ENCODE measurements at places on chromosomes 11 and 22. TPM values are rescaled to one million over a fixed set of nuclear protein-coding genes. Genes with fewer than 3 reads are reported as not detected.

DNA sequence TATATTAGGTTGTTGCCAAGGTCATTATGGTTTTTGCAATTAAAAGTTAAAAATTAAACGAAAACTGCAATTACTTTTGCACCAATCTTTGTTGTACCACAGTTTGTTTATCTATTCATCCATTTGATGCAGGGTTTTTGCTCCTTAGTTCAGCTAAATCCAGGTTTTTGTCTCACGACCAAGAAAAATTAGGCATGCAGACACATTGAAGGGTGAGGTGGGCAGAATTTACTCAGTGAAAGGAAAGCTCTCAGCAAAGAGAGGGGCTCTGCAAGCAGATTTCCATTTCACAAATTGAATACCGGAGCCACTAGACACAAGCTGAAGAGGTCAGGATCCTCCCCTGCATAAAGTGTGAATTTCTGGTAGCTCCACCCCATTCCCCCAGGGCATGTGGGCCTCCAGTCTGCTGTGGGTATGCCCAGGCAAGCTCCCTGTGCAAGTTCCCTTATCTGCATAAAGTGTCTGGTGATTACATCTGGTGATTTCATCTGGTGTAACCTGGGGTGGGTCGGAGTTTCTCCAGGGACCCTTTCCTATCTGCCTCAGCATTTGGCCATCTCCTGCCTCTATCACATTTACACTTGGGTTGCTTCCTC, 33.3 kb downstream of the APOL6 start:
- DNase-seq, result no peak

GRCh38 chr22:42169055-42169469, 38.5 kb upstream of the CYP2D6 start:
- peak; percentile 85 for DNase-seq

The MRGPRE gene
- total RNA-seq, result 1.0 TPM

DNA sequence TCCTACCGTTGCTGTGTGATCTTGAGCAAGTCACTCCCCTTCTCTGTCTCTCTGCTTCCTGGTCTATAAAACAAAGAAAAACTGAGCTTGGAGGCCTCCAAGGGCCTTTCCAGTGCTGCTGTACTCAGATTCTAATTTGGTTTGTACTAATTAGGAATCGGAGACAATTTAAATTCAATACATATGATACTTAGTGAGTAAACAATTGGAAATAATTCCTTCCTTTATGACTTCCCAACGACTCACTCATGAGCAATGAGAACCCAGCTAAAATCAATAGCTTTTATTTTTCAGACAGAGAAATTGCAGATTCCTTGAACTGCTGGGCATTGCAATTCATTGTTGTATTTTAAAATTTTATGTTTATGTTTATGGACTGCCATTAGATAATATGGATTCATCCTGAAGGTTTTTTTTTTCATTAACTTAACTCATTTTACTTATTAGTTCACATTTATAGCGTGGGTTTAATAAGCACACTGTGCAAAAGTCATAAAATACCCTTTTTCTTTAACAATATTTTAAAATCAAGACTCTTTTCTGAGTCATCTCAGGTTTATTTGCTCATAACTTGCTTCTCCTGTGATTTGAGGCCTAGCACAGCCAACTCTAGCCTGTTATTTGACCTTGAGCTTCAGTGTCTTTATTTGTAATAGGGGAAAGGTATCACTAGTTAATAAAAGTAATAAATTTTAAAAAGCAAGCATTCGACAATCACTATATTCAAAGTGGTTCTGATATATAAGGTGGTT, 95.8 kb downstream of the TP53I11 start:
- no peak for DNase-seq

GRCh38 chr11:99098258-99098657, 77.5 kb downstream of the CNTN5 start:
- no peak for DNase-seq

DNA sequence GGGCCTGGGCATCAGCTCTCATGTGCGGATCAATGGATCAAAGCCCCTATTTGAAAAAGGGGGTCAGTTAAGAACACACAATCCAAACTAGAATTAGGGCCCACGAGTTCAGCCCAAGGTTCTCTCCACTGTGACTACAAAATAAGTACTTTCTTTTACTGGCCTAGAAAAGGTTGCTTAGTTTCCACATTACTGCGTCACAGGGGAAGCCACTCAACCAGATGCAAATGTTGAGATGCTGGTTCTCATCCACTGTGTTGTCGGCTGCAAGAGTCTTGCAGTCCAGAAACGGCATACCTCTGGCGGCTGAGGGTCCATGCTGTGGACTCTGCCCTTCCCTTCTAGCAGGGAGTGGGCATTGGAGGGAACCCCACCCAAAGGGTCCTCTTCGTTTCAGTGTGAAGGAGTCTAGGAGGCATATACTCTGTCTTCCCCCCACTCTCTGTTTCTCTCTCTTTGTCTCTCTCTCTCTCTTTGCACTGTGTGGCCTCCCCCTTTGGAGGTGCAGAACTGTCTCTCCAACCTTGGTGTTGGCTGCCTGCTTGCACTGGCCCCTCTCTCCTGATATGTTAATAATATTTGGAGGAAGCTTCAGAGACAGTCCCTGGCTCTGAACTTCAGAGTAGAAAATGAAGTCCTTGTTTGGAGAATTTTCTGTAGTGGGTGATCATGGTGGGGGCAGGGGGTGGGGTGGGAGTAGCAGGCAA, 99.0 kb upstream of the NNMT start:
- DNase-seq, result no peak

Data from glutamatergic neuron (in vitro differentiated cells).